GM19239 (cell line): ENCODE measurements at places on chromosomes 3 and 15.
A peak's percentile ranks its signal among the peaks of the same experiment; 100 is the strongest.

DNA sequence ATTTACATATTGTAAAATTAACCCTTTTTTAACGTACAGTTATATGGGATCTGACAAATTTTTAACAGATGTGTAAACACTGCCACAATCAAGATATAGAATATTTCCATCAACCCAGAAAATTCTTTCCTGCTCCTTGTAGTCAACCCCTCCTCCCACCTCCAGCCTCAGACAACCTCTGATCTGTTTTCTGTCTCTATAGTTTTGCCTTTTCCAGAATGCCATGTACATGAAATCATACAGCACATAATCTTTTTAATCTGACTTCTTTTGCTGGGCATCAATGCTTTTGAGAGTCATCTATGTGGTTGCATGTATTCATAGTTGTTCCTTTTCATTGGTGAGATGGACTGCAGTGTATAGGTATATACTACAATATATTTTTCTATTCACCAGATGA is 153.0 kb downstream of the SMAD6 start:
- no peak for DNase-seq

DNA sequence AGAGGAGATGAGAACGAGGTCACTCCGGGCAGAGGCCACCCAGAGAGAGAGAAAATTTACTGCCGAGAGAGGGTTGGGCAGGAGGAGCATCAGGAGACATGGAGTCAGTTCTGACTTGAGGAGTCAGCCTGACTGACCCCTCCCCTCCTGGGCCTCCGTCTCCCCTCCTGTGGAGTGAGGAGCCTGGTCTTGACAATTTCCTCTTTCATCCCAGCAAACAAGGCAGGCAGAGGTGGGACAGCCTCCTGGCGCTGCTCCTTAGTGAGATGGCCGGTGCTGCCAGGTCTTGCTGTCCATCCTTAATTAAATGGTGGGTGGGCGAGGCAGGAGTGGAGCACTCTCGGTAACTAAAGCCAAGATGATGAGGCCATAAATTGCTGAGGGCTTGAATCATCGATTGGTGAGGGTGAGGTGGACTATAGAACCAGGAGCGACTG is 60.6 kb downstream of the CYP11A1 start:
- DNase-seq: no peak

- no peak for DNase-seq
Measured at GRCh38 chr15:76663529-76663928, 241.6 kb downstream of the SCAPER start.

GRCh38 chr15:41438206-41438605 is 21.3 kb downstream of the RTF1 start:
- DNase-seq: no peak

- no peak for DNase-seq
Measured at GRCh38 chr15:56099311-56099710, 105.9 kb upstream of the NEDD4 start.

GRCh38 chr3:138456961-138457862 is 22.8 kb downstream of the ESYT3 start:
- no peak for DNase-seq

- DNase-seq: no peak
Measured at GRCh38 chr3:62546266-62546665, 172.9 kb upstream of the FEZF2 start.

DNA sequence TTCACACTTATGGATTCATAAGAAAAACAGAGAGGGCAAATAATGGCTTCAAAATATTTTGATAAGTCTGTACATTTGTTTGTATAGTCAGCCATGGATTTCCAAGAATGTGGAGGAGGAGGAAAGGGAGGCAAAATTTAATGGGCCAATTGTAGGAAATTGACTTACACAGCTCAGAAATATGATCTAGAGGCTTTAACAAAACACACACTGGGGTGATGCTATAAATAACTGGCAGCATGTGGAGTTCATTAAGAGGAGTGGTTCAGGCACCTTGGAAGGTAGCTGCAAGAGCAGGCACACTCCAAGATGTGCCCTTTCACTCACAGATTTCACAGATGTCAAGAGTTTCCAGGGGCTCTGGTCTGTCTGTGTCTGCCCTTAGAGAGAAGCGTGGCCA is 193.4 kb upstream of the RASGRP1 start:
- DNase-seq: no peak

DNA sequence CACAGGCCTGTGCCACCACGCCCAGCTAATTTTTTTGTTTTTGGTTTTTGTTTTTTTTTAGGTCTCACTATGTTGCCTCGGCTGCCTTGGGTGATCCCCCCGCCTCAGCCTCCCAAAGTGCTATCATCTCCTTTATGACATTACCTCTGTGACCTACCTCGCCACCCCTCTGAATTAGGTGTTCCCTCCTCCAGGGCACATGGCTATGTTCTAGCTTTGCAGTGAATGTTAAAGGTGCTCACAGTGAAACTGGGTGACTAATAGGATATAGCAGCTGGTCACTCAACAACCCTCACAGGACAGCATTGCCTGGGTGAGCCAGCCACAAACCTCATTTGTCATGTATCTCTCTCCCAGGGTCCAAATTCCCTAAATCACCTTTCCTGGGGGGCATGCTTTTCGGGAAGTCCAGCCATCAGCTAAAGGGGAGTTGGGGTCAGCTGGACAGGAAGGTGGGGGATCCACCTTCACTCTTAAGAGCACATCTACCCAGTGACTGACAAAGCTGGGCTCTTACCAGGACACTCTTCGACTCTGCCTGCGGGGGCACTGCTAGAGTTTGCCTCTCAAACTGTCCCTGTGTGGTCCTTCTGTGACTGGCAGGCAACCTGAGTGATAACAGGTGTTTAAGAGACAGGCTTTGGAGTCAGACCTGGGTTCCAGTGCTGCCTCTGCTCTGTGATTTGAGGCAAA is 1.6 kb upstream of the TTLL3 start:
- peak; percentile 60 for DNase-seq

DNA sequence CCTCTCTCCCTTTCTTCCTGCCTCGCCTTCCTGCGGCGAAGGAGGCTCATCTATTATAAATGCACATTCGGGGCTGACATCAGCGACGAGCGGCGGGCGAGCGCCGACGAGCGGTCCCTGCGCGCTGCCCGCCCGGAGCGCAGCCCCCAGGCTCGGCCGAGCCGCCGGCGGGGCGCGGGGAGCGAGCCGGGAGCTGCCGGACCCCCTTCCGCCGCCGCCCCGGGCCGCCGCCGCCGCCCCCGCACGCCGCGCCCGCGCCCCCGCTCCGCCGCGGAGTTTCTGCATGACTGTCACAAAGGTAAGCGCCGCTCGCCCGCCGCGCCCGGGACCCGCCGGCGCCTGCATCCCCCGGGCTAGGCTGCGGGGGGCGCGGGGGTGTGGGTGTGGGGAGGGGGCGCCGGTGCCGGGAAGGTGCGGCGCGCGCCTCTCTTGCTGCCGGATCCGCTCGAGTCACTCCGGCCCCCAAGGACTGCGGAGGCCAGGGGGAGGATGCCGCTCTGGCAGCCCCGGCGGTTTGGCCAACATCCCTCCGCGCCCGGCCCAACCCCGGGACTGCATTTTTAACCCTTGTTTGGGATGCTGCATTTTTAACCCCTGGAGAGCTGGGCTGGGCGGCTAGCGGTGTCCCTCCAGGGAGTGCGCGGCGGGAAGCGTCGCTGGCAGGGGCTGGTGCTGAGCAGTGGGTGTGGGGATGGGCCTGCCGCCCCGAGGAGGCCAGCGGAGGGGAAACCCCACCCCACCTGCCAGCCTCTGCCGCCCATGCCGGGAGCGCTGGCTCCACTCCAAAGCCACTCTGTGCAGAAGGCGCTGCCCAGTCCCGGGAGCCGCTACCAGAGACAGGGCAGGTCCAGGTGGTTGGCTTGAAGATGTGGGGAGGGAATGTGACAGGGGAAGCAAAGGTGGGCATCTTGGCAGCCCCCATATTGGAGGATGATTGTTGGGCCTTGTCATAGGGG is at the start of gene CORO2B:
Gene CORO2B (plus strand): TSS at position 14 of the 956 bp plus-strand sequence. CDS start 270 bp downstream, at position 284.
- no peak for DNase-seq

GRCh38 chr15:75452865-75453702 is 1.6 kb upstream of the SIN3A start:
- DNase-seq: no peak

GRCh38 chr3:21894459-21895340 is 143.7 kb upstream of the ZNF385D start:
- no peak for DNase-seq

GRCh38 chr3:34360713-34361112 is 562.3 kb downstream of the PDCD6IP start:
- DNase-seq: no peak

- no peak for DNase-seq
Measured at GRCh38 chr3:12992629-12993516, 80.4 kb downstream of the IQSEC1 start.

DNA sequence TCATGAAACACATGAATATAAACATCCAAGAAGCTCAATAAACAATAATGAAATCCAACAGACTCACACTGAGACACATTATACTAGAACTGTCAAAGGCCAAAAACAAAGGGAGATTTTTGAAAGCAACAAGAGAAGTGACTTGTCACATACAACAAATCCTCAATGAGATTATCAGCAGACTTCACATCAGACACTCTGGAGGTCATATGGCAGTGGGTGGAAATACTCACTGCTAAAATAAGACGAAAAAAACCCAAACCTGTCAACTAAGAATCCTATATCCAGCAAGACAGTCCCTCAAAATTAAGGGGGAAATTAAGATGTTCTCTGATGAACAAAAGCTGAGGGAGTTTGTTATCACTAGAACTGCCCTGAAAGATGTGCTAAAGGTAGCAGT is 125.4 kb upstream of the MELTF start:
- no peak for DNase-seq

DNA sequence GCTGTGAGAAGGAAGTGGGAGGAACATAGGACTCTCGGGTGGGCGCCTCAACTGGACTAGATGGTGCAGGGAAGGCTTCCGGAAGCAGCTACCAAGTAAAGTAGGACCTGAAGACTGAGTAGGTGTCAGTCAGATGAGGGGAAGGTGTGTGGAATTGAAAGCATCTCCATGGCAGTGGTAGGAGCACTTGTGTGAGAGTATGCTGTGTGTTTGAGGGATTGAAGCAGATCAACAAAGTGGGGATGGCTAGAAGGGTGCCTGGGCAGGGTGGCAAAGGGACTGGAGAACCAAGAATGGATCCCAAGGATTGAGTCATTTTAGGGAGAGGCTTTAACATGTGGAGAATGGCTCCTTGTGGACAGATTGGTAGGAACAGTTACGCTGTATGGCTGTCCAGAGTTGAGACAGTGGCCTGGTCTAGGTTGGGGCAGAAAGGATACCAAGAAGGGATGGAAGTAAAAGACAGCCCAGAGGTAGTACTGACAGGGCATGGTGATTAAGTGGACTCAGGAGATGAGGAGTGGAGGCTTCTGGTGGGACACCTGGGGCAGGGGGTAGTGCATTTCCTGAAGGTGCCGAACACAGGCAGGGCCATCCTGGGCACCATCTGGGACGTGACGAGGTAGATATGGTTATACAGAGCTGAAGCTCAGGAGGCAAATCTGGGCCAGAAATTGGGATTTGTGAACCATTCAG is 1.5 kb downstream of the UQCC5 start:
- no peak for DNase-seq

- DNase-seq: no peak
Measured at GRCh38 chr15:22992024-22992326, 11.8 kb upstream of the CYFIP1 start.

- no peak for DNase-seq
Measured at GRCh38 chr3:190746531-190746930, 116.0 kb downstream of the GMNC start.

DNA sequence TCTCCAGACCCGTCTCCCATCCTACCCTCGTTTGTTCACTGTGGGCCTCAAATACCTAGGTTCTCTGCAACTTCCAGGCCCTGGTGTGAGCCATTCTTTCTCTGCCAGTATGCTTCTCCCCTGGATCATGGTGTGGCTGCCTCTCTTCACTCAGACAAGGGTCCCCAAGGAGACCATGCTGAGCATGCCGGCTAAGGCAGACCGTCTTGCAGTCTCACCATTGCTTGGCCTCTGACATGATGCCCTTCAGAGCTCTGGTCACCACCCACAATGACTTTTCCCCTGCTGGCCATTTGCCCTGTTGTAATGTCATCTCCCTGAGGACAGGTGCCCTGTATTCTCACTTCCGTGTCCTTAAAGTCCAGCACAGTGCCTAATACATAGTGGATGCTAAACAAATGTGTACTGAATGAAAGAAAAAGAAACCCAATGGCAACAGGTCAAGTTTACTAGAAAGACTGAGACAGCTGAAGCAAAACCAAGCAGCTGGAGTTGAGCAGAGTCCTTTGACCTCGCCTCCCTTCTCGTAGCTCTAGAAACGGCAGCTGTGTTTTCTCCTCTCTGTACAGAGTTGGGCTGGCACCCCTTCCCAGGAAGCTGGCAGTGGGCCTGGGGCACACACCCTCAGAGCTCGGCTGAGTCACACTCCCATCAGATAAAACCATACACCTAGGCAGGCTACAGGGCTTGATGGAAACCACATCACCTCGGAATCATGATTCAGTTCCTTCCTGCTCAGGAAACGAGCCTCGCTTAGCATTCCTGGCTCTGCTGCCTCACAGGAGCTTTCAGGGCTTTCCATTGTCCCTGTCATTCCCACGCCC is 8.6 kb downstream of the TLR9 start:
- no peak for DNase-seq

- no peak for DNase-seq
Measured at GRCh38 chr3:66115858-66116654, 77.3 kb upstream of the MAGI1 start.

DNA sequence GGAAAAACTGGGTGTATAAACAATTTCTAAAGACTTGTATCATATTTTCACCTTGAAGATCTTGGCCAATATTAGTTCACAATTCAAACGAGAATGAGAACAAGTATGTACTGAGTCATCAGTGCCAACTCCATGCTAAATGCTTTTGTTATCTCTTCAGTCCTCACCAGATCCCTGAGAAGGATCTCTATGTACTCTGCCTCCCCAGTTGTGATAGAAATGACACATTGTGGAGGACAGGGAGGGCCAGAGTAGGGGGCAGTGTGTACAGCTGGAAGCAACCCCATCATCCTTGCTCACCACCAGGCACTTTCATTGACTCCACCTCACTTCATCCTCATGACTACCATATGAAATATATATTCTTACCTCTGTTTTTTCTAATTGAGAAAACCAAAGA is 353.7 kb upstream of the SOX2 start:
- no peak for DNase-seq

DNA sequence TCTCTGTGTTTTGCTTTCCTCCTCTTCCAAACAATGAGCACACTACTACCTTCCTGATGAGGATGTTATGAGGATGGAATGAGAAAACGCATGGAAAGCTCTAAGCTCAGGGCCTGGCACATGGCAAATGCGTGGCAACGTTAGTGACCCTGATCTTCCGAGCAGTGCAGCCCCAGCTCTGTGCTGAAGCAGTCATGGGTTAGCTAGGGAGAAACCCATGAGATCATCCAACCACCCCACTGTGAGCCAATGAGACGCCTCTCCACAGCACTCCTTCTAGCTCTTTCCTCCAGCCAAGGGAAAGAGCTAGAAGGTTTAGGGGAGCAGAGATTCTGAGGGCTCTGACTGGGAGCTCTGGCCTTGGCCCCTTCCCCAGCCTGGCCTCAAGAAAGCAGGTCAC is 4.5 kb downstream of the CPN2 start:
- DNase-seq: no peak

DNA sequence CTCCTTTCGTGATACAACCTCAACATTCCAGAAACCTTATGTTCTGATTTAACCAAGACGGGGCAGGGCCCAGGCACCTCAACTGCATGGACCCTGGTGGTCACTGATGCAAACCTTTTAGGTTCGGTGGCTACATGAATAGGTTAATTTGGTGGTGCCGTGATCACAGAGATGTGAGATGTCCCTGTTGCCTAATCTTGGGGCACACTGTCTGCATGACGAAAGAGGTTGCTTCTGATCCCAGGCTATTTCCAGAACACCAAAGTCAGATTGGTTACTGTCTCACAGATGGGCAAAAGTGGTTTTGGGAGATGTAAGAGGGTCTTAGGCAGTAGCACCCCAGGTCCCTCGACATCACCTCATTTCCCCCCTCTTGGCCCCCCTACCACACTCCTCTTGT is 4.0 kb upstream of the CCR1 start:
- no peak for DNase-seq
